ENCODE measurements at places on chromosomes 7 and 10. TPM values are rescaled to one million over a fixed set of nuclear protein-coding genes. Genes with fewer than 3 reads are reported as not detected.

DNA sequence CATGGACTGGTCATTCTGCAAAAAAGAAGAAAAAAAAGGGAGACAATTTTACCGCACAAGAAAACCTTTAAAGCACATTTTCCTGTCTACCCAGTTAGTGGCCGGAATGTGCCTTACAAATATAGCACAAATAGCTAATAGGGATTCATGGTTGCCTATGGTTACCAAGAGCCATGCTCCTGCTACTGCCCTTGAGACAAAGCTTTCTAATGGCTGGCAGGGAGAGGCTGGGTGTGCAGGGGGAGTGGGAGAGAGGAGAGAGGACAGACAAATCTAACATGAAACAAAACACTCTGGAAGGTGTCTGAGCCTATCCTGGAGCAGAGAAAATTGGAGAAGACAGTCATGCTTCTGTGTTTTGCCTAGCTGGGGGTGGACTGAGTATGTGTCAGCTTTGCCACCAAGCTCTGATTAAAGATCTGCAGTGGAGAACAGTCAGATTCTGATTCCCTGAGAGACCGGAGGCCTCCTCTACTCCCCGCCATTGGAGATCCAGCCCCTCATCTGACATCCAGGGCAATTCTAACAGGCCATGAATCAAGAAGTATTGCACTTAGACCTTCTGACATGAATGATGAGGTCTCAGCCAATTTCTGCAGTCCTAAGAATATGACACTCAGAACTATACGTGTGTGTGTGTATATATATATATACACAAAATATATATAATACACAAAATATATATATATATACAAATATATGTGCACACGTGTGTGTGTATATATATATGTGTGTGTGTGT is 80.2 kb downstream of the PRTFDC1 start:
- no peak for DNase-seq

DNA sequence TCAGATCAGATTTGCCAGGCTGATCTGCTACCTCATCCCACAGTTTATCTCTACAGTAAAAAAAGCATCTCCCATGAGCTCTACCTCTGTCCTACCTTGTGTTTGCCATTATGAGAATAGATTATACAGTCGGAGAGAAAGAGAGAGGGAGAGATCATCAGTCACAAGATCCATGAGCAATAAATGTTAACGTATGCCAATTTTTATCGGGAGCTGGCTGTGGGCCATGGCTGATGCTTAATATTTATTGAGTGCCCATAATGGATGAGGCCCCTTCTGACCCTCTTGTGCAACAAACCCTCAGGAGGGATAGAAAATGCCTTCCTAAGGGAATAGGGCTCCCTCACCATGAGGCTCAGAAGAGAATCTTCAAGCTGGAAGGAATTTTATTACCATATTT is 52.8 kb downstream of the C10orf90 start:
- DNase-seq: no peak

Gene FRMD4A
- 38.3 TPM for total RNA-seq

GRCh38 chr7:103764901-103765300 is 224.6 kb downstream of the RELN start:
- DNase-seq: no peak

- DNase-seq: no peak
Measured at GRCh38 chr7:154844499-154844898, 158.4 kb downstream of the PAXIP1 start.

Gene CFTR
- total RNA-seq: 28.0 TPM

DNA sequence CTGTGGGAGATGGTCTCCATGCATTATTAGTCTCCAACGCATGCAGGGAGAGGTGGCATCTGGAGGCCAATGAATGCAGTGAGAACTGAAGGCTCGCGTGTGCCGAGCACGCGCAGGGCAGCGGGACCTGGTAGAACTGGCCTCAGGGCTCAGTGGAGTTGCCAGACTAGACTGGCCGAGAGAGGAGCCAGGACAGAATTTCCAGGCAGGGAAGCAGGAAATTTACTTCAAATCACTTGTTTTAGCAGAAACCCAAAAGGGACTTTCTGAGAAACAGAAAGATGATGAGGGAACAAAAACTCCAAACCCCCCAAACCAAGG is 311.0 kb upstream of the IMMP2L start:
- DNase-seq: no peak

- DNase-seq: no peak
Measured at GRCh38 chr7:84637568-84638338, 443.2 kb upstream of the SEMA3A start.

DNA sequence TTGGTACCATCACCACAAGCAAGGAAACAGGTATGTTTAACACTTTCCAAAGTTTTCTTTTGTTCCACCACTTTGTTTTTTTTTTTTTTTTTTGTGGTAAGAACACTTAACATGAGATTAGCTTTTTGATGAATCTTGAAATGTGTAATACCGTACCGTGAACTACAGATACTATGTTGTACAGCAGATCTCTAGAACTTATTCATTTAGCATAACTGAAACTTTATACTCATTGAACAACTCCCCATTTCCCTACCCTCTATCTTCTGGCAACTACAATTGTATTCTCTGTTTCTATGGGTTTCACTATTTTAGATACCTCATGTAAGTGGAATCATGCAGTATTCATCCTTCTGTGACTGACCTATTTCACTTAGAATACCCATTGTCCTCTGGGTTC is 162.7 kb upstream of the ITGB1 start:
- DNase-seq: no peak

Gene KIAA1217
- 23.5 TPM for total RNA-seq

DNA sequence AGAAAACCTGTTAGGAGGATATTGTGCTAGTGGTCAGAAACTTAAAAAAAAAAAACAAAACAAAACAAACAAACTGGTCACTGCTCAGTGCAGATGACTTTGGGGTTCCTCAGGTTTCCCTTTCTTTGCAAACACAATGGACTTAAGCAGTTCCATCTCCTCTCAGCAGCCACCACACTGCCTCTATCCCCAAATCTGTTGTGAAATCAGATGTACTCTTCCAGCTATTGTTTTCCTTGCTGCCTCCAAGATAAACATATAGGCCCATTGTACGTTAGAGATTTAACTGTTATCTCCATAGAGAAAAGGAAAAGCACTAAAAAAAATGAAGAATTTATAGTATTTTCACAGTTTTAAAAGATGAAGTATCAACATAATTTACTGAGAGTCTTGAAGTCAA is 147.1 kb downstream of the MPP7 start:
- DNase-seq: no peak

DNA sequence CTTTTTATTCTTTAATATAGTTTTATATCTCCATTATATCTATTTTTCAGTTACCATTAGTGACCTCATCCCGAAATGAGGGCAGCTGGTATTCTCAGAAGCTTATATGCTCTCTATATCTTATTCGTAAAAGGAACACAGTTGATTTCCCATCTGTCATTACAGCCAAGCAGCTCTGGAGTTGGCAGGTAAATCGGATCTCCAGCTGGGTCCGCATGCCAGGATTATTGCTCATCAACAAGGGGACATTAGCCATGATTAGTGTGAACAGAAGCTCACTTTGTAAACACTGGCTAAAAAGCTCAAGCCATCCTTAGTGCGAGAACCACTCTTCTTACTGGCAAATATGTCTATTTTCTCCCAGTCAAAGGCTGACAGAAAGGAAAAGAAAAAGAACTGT is 180.3 kb downstream of the NPSR1 start:
- no peak for DNase-seq

DNA sequence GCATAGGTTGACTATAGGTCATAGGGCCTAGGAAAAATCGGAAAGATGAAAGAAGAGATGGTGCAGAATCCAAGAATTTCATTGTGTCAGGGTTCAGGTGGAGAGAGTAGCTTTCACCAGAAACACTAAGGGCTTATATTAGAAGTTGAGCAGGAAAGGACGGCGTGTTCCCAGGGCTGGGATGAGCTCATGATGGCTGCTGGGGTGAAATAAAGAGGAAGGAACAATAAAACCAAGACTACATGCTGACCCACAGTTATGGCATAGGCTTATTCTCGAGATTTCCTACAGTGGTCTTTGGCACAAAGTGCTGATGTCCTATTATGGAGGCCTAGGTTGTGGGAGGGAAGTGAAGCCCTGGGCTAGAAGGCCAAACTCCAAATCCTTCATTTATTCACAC is 195.8 kb downstream of the PTEN start:
- no peak for DNase-seq

DNA sequence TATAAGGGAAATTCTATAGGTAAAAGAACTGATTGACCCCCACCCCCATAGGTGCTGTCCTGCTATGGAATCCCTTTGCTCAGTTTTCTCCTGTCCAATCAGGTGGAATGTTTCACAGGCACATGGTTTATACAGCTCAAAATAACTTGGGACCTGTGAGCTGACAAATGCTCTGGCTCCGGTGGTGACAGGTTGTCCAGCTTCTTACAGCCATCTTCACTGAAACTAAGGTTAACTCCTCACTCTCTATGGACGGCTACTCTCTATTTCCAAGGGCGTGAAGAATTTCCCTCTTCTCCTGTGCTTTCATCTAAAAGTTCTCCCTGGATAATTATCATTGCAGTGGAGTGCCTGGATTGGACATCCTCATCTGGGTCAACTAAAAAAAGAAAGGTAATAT is at the start of gene MYPN:
Gene MYPN, plus strand, starts transcription at position 158 of the 400 bp plus-strand sequence. CDS start 11,951 bp downstream, outside the sequence.
- DNase-seq: no peak

Gene AMZ1
- total RNA-seq: 0.29 TPM

DNA sequence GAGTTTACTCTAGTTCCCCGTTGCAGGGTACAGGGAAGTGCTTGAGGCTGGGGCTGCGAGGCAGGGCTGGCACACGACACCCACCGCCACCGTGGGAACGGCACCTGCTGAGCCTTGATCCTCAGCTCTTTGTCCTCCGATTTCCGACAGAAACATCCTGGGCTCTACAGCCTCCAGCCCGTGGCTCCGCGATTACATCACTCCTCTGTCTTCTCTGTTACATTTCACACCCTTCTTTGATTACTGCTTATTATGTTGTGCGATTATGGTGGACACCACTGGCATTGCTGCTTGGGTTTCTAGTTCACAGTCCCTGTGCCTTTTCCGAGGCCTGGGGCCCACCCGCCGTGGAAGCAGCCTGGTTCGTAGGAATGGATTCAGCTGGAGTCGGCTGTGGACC is 26.9 kb downstream of the FKBP6 start:
- DNase-seq: no peak

- DNase-seq: no peak
Measured at GRCh38 chr7:92758796-92759431, 77.5 kb downstream of the CDK6 start.

DNA sequence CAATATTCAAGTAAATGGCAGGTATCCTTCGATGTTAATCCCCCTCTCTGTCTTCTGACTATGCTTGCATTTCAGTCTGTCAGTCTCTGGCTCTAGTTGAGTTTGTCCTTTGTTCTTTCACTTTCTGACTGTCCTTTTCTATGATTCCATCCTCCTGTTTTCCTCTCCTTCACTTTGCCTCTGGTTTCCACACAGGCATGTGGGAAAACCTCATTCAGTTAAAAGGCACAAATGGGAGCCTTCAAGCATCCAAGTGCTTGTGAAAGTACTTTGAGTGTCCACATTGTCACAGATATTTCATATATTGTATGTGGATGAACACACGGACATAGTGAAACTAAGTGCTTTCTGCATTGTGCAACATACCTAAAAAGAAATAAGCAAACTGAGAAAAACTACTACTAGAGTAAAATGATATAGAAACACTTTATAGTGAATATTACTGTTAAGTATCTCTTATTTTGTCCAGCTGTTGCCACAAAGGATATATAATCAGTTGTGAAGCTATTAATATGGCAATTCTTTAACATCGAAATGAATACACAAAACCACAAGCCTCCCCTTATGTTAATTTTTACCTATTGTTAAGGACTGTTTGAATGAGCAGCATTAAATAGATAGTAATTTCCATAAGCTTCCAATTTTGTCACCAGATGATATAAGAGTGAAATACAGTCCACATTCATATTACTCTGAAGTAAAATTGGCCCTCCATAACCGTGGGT is 71.7 kb downstream of the NRBF2 start:
- DNase-seq: no peak

DNA sequence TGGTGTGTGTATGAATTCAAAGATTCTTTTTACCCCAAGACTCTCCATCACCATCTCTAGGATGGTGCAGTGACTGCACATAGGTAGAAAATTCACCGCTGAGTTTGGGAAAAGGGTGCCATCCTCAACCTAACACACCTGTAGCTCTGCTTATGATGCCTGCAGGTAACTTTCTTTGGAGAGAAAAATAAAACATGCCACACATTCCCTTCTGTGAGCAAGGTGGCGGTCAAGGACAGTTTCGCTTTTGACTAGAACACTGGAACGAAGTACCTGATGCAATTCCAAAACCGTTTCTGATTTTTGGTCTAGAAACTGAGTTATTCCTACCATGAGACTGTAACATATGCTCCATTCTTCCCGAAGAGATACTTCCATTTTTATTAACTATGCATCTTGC is 205.6 kb downstream of the FGFR2 start:
- no peak for DNase-seq

DNA sequence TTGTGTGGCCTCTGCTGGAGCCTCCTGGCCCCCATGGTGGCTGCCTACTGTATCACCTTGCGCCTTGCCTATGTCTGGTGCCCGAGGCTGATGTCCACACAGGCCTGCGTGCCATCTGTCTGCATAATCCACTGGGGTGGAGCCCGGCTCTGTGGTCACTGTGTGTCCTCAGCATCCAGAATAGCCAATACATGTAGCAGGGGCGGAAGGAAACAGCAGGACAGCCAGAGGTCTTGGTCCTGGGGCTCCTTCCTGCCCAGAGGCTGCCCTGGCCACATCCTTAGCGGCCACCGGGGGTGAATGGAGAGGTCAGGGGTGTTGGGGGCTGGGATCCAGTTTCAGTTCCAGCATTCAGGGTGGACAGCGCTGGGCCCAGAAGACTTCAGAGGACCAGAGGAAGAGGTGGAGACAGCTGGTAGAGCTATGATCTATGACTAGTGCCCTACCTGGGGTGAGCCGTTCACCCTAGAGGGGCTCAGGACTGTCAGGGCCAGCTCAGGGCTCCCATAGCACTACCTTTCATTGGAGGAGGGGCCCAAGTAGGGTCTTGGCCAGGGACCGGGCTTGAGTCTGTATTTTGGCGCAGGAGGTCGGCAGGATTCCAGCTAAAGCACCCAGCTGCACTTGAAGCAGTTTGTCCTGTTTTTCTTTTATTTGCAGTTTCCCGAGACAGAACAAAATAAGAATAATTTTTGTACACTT is 15.9 kb downstream of the YKT6 start:
- DNase-seq: peak; percentile 43

Gene ITIH2
- total RNA-seq: 1.3 TPM

GRCh38 chr10:129465796-129466702 is 992 bp upstream of the MGMT start:
- DNase-seq: no peak

All from upper lobe of right lung (tissue), 1 donor.